ENCODE measurements at places on chromosomes 7 and 10.

GRCh38 chr10:80492848-80493521 is 38.9 kb downstream of the TSPAN14 start:
- DNase-seq = no peak

DNA sequence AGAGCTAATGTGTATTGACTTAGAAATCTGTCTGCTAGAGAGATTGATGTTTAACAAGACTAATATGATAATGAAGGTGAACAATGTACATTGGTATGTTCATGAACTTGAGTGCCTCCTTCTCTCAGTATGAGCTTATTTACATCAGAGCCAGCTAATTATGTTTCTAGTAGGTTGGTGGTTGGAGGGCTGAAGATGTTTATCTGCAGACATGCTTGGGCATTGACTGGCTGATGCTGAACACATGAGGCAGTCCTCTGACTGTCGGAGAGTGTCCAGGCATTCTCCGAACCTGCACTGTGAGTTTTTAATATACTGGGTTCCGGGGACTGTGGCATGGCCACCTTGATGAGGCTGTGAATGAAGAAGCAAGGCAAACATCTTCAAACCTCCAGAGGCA is 47.5 kb downstream of the BMPER start:
- no peak for DNase-seq

GRCh38 chr10:101694674-101695403 is at the start of gene FBXW4:
FBXW4 (minus strand) TSS chr10:101695170; CDS start chr10:101695105, 65 bp downstream.
- peak; percentile 24 for DNase-seq

DNA sequence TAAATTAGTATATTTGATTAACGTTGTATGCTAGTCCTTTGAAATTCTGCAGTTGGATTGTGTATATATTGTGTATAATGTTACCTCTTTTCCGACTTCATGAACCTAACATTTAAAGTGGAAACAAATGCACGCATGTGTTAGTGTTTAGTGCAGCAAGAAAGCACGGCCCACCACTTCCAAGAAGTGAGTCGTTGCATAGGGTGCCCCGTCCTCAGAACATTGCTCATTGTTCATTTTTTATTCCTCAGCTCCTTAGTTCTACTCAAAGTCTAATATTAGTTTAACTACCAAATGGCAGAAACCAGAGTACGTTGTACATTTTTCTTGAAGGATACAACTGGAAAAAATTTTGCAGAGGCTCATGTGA is 407.6 kb downstream of the AUTS2 start:
- DNase-seq = no peak

DNA sequence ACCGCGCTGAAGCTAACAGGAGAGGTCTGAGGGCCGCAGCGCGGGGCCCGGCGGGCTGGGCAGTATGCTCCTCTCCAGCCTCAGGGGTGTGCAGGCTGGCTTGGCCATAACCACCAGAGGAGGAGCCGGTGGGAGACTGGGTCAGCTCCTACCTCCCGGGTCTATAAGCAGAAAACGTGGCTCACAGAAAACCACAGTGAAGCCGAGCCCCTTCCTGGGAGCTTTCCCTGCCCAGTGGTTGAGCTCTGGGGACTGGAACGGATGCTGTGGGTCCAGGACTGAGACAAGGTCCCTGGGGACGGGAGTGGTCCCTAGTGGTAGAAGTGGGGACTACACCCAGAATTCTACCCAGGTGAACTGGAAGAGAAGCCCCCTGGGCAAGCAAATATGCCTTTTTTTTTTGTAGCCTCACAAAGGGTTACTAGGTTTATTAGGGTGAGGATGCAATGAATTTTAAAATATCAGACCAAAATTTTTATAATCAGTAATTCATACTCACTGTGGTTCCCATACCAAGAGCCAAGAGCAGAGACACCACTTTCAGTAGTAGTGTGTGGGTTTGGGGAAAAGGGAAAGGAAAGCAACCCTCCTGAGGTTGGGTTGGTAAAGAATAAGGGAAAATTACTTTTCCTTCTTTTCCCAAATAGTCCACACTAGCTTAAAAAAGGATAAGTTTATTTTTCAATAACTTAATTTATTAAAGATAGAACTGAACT is 67.9 kb upstream of the PRKCQ start:
- DNase-seq = peak; percentile 27

DNA sequence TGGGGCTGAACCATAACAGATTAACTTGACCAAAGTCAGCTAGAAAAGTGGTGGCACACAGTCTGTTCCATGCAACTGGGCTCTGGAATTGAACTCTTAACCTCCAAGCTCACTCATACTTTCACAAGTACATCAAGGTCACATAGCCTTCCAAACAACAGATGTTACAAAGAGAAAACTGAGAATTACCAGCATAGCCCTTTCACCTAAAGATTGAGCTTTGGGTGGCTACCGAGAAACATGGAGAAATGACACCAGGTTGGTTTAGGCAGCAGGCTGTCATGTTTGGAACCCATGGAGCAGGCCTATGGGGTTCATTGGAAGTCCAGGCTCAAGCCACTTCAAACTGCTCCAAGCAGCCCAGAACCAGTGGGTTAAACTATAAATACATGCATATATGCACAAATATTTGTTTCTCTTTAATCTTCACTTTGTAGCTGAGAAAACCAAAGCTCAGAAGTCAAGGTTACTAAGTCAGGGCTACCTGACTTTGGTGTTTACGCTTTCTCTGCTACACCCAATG is 59.1 kb downstream of the MALSU1 start:
- no peak for DNase-seq

- no peak for DNase-seq
Measured at GRCh38 chr7:89681448-89681847, 472.8 kb upstream of the STEAP1 start.
